Stimulated activated CD4-positive, alpha-beta T cell treated with anti-CD3 and anti-CD28 coated beads, Interleukin-1b, Interleukin-23, amount 100 ng/mL, for 1 hour (primary cell): ENCODE measurements at places on chromosomes 6 and 20.

- no peak for DNase-seq
Measured at GRCh38 chr6:52566853-52567279, 10.0 kb downstream of the TRAM2 start.

- no peak for DNase-seq
Measured at GRCh38 chr6:87756858-87757257, 54.8 kb upstream of the AKIRIN2 start.

GRCh38 chr6:52424513-52424912 is 4.4 kb downstream of the EFHC1 start:
- no peak for DNase-seq

DNA sequence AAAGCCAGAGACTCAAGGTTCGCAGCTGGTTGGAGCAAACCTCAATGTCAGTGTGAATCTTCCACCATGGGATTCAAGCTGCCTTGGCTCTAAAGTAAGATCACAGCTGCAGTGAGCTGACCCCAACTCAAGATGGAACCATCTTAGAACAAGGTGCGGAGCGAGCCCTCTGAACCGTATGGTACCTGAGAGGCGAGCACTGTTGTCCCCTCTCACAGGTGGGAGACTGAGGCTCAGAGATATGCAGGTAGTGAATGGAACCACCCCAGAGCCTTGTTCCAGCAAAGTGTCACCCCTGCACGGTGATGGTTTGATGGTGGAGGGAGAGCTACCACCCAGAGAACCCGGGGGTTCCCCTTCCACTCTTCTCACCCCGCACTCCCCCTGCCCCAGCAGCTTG is 52.5 kb downstream of the BMP7 start:
- no peak for DNase-seq

DNA sequence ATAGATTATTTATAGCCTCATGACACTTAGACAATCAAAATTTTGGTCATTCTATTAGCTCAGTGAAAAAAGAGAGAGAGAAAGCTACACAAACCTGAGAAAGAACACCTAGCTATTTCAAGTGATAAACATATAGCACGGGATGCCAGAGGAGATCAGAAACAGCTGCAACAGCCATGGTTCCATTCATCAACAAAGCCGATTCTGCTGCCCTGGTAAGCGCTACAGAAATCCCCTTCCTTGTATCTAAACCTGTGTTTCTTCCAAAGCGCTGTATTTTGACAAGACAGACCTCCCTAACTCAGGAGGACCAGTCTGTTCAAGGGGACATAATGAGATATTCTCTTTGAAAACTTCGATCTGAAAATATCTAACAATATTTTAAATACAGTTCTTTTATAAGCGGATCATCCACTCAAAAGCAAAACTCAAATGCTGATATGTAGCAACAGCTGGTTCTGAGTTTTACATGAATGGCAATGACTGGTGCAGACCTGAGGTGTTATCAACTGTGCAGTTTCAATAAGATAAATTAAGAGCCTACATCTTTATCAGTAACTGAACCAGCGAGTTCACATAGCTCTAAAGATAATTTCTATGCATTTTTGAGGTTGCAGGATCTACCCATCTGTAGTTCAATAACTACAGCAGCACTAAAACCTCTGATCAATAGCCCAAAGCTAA is 447.8 kb downstream of the FRK start:
- no peak for DNase-seq

GRCh38 chr6:37587866-37588734 is 88.4 kb upstream of the CCDC167 start:
- DNase-seq, result no peak

- no peak for DNase-seq
Measured at GRCh38 chr6:47019941-47020340, 22.2 kb downstream of the ADGRF1 start.

GRCh38 chr6:41818271-41819054 is 31.0 kb downstream of the TOMM6 start:
- no peak for DNase-seq

GRCh38 chr6:5695260-5696245 is 311.2 kb downstream of the NRN1 start:
- DNase-seq, result no peak

- no peak for DNase-seq
Measured at GRCh38 chr6:3530515-3530914, 73.7 kb upstream of the SLC22A23 start.

- no peak for DNase-seq
Measured at GRCh38 chr20:37816003-37816402, 86.9 kb upstream of the VSTM2L start.

DNA sequence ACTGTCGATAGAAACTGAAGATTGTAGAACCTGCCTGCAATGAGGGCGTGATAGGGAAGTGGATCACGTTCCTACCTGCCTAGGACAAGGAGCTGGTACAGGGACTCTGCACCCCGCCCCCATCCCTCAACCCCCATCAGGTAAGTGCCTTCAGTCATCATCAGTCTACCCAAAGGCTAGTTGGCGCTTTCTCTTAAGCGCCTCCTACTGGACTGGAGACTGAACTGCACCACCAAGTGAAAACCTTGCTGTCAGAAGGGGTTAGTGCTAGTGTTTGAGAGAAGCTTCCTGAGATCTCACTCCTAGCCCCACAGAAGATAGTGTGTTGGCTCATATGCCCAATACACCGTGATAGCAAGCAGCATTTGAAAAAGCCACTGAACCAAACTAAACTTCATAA is 706.5 kb upstream of the MAN1A1 start:
- no peak for DNase-seq

DNA sequence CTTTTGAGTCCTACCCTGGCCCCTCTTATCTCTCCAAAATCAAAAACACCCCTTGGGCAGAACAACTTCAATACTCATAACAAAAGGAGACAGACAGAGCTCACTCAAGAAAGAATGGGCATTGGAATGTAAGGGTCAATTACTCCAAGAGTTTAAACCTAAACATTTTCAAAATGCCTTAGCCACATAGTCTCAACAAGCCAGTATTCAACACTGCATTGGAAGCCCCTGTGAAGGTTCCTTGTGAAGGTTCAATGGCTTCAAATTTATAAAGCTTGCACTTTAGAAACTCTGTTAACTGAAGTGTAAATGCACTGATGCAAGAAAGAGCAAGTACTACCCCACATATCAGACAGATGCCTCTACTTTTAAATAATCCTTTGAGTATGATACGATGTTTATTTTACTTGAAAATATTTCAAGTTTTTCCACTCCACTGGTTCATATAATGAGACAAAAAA is 139.1 kb upstream of the LAMP5 start:
- DNase-seq, result no peak

DNA sequence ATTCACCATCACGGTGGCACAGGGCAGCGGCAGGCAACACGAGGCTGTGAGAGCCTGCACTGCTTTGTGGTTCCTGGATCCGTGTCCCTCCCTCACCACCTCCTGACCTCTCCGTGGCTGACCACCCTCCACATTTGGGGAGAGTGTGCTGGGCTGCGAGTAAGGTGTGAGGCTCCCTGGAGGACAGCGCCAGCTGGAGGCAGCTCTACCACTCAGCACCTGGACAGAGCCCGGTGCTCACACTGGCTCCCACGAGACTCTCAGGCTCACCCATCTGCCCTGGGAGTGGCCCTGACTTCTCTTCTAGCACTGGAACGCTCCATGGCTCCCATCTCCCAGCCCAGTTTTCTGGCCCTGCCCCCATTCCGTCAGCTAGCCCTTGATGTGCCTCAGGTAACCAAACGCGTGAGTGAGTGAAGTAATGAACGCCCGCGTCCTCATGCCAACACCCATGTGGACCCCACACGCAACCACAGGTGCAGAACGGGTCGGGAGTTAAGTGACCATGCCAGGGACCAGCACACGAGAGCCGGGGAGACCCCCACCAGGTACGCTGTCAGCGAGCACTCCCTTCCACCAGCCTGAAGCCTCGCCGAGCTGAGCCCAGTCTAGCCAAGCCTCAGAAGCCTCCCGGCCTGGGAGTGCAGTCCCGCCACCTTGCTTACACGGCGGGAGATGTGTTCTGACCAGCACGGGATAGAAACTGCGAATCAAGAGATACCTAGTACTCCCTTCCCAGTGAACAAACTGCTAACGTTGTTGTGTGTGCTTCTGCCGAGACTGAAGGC is 137.2 kb downstream of the WDR27 start:
- no peak for DNase-seq

DNA sequence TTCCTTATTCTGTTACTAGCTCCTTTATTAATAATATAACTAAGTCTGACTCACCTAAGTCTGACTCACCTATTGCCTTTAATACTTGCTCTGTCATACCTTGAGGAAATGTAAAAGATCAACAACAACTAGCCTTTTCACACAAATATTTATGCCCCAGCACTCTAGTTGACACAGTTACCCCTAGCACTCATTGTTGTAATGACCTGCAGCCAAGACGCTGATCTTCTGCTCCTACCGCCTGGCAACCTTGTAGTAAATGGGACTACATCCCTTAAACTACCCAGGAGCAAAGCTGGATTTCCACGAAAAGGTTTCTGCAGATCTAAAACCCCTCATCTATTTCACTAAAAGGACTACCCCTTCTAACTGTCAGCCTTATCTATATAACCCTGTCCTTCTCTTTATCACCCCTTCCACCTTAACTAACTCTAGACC is 90.0 kb downstream of the PLG start:
- no peak for DNase-seq

DNA sequence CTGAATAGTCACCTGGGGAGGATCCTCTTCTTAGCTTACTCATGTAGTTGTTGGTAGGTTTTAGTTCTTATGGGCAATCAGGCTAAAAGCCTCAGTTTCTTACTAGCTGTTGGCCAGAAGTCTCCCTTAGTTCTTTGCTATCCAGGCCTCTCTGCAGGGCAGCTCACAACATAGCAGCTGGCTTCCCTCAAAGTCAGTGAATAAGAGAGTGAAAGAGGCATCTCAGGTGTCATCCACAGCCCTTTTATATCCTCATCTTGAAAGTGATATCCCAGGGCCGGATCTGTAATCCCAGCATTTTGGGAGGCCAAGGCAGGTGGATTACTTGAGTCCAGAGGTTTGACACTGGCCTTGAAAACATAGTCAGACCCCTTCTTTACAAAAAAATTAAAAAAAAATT is 42.1 kb upstream of the FOXA2 start:
- no peak for DNase-seq

- no peak for DNase-seq
Measured at GRCh38 chr20:48846516-48847492, 19.0 kb upstream of the PREX1 start.

- peak; percentile 32 for DNase-seq
Measured at GRCh38 chr6:17156112-17156921, 54.5 kb downstream of the STMND1 start.

DNA sequence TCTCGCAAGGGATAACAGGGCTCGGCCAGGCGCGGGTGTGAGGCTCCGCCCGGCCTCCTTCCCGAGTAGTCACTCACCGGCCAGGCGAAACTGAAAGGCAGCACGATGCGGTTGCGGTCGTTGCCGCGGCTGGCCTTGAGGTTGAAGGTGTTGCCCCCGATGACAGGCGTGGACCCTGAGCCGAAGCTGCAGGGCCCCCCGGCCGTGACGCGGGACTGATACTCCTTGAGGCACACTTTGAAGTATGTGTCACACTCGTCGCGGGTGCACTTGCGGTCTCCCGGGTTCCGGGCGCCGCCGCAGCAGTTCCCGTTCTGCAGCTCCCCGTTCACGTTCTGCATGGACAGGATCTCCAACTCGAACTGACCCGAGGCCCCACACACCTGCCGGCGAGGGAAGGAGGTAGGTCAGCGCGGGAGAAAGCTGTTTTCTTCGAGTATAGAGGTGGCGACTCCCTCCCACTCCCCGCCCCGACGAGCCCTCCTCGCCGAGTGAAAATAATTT is 1.1 kb downstream of the JAG1 start:
- no peak for DNase-seq
